ENCODE measurements at places on chromosomes 1 and 21.

DNA sequence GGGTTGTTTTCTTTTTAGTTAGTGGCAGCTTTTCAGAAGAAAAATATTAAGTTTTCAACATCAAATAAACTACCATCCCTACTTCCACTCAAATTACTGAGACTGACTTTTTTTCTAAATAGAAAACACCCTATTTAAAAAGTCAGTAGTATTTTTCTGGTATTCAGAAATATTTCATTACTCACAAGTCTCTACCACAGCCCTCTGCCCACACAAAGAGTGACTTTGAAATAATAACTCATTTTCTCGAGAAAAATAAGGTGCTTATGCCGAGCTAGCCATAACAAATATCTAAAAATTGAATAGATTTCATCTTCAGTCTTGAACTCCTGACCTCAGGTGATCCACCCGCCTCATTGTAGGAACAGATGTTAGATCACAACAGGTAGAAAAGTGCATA, 41.8 kb upstream of the USP25 start:
- DNase-seq, result no peak

DNA sequence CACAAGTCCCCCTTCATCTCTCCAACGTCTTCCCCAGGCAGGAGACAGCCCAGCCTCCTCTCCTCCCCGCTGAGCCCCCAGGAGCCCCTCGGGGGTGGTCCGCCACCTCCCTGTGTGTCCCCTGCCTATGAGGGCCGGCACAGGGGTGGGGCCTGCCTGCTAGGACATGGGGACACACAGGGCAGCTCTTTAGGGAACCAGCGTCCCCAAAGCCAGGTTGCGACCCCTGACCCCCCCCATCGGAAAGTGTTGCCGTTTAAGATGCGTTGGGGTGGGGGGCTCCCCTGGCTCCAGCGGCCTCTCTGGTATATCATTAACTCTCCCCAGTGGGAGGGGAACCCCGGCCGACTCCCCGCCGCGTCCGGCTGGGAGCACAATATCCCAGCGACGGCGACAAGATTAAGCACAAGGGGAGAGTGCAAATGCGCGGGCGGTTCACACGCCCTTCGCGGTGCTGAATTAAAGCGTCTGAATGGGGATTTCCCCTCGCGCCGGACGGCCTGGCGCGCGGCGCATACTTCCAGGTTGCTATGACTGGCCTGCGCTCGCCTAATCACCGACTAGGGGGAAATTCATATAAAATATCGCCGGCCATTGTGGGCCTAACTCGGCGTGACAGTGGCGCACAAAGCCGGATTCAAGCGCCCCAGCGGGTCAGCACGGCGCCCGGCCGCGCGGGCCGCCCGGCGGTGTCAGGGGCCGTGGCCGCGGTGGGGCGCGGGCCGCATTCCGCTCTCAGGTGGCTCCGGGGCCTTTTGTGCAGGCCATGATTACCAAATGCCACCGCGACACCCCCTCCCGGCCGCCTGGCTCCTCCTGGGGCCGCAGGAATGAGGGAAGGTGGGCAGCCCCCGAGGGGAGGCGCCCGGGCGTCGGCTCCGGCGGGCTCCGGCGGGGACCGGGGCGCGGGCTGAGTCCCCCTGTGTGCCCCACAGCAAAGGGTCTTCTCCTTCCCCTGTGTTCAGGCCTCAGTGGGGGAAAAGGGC, 30.9 kb downstream of the WNT3A start:
- DNase-seq, result peak; percentile 46

- DNase-seq, result no peak
Measured at GRCh38 chr1:245575710-245576109, 420.9 kb downstream of the KIF26B start.

DNA sequence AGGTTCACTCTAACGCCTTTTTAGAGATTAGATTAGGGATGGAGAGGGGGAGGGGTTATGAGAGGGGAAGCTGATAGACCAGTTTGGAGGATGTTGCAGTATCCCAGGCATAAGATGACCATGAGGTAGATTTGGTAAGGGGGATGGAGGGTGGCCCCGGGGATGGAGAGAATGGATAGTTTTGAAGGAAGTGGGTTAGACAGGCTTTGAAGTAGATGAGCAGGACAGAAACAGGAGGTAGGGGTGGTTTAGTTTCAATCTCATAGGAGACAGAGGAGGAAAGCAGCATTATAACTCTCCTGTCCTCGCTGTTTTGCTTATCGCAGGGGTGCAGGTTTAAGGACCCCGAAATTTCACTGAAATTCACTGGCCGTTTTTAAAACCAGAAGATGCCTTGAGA, 11.8 kb downstream of the UBIAD1 start:
- DNase-seq, result no peak

GRCh38 chr1:162319493-162320175, 57.0 kb downstream of the SPATA46 start:
- DNase-seq, result no peak

GRCh38 chr1:206496131-206496793, 11.1 kb upstream of the RASSF5 start:
- no peak for DNase-seq

DNA sequence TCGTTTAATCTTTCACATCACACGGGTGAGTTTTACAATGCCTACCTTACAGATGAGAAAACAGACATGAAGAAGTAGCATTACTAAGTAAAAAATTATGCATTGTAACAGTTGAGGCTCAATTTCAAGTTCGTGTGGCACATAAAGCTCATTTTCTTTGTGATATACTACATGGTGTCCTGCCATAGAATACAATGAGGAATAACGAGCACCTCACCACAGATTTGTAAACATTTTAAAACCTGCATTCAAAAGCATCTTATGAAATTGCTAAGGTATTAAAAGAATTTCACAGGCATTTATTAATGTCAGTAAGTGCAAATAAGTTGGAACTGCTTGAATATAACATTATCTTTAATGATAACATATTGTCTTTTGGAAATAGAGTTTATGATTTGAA, 47.8 kb upstream of the DEPDC1 start:
- DNase-seq, result no peak

GRCh38 chr1:82179131-82179530, 378.4 kb downstream of the ADGRL2 start:
- no peak for DNase-seq

GRCh38 chr1:22969304-22969709, 3.4 kb downstream of the LACTBL1 start:
- no peak for DNase-seq

- no peak for DNase-seq
Measured at GRCh38 chr1:143665606-143666005, 306.2 kb downstream of the FAM72C start.

DNA sequence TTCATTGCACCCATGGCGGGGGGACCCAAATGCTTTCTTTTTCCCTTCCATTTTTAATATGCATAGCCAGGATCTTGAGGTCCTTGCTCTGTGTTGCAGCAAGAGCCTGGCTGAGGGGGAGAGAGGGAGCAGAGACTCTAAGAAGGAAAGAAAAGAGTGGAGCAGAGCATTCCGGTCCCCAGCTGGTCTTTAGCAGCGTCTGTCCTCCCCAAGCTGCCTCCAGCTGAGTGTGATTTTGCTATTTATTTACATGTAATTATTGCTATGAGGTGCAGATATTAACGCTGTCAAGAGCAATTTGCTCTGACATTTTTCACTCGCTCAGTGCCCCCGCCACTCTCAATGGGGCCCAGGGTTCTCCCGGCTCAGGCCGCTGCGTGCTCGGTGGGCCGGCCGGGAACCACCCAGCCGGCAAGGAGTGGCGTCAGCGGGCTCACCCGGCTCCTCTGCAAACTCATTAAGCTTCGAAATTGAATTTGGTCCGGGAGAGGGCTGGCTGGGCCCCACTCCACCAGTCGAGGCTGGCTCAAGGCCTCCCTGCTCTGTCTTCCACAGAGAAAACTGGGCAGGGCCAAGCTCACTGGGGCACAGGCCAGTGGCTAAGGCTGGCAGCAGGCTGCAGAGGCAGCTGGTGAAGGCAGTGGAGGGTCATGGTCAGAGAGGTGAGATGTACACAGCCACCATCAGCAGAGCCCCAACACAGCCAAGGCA, 93.2 kb downstream of the PAX7 start:
- no peak for DNase-seq

DNA sequence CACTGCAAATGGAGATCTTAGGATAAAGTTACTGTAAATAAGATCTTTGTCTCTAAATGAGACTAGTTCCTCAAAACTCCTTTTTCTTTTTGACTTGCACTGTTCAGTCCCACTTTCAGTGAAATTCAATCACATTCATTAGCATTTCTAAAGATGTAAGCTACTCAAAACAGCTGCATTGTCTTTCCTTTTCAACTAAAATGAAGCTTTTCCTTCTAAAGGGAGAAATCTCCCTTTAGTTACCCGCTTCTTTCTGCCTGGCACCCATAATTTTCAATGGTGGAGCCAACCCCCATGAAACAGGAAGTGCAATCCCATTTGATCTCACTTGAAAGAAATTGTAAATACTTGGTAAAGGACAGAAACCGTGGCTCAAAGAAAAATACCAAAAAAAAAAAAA, 387.4 kb upstream of the PKN2 start:
- DNase-seq, result no peak

- no peak for DNase-seq
Measured at GRCh38 chr1:186974774-186975181, 146.0 kb downstream of the PLA2G4A start.

Data from natural killer cell (primary cell).